Activated T-helper 1 cell treated with anti-CD3 and anti-CD28 coated beads, Interleukin-2, amount 50 U/mL, for 16 hours (primary cell): ENCODE measurements at places on chromosomes 7 and 10.

GRCh38 chr7:26504411-26505120 lies 212.9 kb downstream of the SNX10 start:
- DNase-seq: no peak

DNA sequence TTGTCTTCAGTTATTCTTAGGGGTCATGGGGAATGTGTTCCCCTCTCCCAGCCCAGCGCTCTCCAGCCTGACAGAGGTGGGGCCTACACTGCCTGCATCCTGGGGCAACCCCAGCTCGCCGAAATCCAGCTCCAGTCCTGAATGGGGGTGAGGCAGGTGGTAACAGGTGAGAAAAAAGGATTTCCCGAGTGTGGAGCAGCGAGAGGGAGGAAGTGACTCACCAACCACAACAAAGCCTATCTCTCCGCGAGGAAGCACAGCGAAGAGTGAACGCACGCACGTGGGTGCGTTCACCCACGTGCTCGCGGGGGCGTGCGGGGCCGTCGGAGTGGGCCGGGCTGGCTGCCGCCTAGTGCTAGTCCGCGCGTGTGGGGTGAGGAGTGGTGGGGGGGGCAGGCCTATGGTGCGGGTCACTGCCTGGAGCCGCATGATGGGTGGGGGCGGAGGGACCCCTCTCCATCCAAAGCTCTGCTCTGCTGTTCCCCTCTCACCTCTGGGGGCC lies 855 bp upstream of the PALD1 start:
- DNase-seq: peak; percentile 54

DNA sequence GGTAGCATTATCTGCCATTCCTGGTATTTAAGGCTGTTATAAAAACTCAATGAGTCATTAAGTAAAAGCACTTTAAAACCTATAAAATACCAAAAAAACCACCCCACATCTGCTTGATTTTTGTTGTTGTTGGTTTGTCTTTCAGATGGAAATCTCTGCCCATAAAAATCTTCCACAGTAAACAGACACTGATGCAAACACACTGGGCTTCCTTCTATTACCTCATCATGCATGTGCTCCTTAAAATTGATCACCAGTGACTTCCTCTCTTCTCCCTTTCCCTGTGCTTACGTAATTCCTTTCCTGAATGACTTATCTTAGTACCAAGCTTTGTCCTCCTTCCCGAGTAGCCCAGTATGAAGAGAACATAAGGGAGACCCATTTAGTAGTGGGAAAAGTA lies 167.2 kb downstream of the EVX1 start:
- DNase-seq: no peak

GRCh38 chr7:82194016-82194643 lies 249.4 kb downstream of the CACNA2D1 start:
- DNase-seq: no peak

DNA sequence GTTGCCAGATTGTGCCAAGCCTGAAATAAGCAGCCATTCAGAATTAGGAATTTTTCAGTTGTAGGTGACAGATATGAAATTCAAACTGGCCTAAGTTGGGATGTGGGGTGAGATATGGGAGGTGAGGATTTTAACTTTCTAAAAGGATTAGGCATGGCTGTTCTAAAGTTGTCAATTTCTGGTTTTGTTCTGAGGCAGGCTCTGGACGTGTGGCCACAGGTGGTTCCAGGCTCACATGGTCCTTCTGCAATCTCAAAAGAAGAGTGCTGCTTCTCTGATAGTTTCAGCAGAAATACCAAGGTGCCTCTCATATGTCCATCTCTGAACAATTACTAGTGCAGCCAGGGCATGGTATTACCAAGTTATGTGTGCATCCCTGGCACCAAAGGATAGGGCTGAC lies 21.4 kb downstream of the EFCAB10 start:
- DNase-seq: no peak

- DNase-seq: no peak
These were observed 53.2 kb downstream of the FOXI2 start for GRCh38 chr10:127790066-127790624.

DNA sequence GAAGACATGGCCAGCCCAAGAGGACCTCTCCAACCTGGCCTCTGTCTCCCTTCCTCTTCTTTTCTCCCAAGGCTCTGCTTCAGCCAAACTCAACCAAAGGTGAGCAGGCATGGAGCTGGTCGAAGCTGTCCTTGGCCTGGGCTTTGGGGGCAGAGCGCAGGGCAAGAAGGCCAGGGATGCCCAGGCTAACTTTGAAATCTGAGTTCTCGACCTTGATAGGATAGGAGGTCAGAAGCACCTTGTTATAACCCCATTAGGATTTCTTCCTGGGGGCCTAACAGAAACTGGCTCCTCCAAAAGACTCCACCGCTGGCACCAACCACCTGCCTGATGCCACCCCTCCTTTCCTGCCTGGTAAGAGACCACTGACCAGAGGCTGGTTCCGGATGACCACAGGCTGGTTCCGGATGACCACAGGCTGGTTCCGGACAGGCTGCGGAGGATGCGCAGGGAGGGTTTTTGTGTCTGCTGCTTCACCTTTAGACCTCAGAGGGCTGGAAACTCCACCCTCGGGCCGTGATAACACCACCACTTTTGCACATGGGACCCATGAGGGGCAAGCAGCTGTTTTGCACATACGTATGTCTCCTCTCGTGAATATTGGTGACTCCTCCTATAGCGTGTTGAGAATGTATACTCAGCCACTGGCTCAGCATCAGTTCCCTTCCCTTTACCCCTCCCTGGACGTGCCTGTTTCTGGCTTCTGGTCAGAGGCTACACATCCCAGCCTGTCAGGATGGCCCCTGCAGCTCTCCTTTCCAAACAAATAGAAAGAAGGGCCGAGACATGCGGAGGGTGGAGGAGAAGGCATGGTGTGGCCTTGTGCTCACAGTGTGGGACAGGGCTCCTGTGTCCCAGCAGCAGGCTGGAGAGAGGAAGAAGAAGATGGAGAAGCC lies 140.1 kb downstream of the DNAJB6 start:
- DNase-seq: no peak

DNA sequence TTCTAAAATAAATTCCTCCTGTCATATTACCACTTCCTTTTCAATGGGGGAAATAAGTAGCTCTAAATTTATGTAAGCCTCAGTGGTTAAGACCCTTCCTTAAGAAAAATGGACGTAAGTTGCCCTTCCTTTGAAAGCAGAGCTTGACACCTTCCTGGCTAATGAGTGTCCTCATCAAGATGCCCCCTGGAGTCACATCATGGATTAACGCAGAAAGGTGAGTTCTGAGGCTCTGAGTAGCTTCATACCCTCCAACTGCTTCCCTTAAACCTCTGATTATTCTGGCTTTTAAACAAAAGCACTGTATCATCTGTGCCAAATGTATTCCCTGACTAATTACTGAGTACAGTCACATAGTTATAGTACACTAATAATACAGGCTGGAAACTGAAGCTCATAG lies 14.7 kb downstream of the KCTD7 start:
- no peak for DNase-seq

- no peak for DNase-seq
These were observed 8.0 kb upstream of the MNX1 start for GRCh38 chr7:157018328-157018996.

DNA sequence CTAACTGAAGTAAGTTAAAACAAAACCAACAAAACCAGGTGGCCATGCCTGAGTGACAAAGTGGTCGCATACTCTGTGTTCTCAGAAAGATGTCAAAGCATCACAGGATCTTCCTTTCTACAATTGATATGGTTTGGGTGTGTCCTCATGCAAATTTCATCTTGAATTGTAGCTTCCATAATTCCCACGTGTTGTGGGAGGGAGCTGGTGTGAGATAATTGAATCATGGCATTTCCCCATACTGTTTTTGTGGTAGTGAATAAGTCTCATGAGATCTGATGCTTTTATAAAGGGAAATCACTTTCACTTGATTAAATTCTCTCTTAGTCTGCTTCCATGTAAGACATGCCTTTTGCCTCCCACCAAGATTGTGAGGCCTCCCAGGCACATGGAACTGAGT lies 465.7 kb downstream of the PCDH15 start:
- no peak for DNase-seq

DNA sequence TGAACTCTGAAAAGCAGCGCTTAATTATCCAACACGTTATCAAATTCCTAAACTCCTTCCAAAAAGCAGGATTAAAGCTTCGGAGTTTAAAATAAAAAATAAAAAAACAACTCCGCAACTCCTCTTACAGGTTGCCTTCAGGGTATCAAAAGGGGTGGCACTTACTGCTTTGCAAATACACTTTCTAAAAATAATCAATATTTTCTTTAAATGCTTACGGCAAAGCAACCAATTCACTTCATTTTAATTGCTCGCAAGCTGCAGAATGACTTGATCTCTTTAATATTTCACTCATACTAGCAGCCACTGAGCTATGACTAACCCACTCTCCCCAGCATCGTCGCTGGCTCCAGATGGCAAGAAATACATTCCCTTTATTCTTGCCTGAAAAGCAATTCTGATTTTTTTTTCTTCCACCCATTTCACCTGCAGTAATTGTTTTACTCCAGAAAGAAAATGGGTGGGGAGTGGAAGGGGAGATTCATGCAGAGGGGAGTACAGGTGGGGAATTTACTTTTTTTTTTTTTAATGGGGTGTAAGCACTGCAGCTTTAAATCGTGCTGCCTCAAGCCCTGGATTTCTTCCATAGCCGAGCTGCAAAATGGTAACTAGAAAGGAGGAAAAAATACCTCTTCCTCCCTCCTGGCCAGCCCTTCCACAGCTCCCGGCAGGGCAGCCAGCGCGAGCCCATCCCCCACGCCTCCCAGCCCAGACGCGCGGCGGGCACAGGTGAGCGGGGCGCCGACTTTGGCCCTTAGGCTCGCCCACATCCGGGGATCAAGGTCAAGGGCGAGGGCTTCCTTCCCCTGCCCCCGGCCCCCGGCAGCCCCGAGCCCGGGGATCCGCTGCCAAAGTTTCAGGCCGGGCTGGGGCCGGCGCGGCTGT lies 54.2 kb upstream of the FHIP2A start:
- no peak for DNase-seq

- DNase-seq: no peak
These were observed 45.4 kb upstream of the MYO3A start for GRCh38 chr10:25888627-25889026.

DNA sequence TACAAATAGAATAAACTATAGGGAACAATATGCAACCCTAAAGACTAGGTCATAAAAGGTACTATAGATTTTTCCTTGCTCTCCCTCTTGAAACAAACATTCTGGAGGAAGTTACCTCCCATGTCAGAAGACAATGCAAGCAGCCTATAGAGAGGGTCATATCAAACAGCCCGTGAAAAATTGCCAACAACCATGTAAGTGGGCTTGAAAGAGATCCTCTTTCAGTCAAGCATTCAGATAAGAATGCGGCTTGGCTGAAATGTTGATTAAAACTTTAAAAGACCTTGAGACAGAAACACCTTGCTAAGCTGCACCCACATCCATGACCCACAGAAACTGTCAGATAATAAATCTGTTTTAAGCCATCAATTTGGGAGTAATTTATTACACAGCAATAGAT lies 526.6 kb upstream of the GHITM start:
- DNase-seq: no peak

GRCh38 chr10:100186253-100187212 lies 704 bp upstream of the ERLIN1 start:
- no peak for DNase-seq

DNA sequence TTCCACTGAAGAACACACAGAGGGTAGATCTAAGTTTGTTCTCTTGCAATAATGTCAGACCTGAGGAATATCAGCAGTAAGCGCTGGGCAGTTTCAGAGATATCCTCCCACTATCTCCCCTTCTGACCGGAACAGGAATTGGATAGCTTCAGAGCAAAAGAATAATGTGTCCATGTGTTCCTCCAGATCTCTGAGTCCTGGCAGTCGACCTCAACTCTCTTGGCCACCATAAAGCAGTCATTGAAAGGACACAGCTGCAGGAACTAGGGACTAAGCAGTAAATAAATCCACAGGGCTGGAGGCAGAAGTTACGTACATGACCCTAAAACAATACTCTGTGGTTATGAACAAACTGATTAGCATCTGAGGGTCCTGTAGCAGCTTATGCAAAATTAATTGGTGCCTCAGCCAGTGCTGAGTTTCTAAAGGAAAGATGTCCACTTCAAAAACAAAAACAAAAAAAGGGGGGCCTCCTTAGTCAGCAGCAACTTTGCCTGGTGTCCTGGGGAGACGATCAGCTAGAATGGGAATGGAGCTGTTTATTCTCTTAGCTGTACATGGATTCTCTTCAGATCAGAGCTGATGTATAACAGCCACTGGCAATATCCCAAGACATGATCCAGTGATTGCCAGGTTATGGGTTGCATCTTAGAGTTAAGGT lies 6.4 kb upstream of the PRTFDC1 start:
- no peak for DNase-seq

DNA sequence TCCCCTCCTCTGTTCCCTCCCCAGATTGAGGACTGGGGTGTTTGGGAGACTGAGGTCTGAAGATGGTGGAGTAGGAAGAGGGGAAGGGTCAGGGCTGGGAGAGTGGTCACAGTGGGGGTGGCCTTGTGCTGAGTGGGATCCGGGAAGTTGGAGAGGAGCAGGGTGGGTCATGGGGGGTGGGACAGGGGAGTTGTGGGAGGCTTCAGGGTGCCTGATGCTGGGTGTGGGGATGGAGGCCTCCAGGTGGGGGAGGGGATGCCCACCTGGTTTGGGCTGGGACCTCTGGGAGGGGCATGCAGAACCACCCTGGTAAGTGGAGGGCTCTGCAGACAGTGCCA lies 2.6 kb downstream of the ZNF775 start:
- DNase-seq: no peak

DNA sequence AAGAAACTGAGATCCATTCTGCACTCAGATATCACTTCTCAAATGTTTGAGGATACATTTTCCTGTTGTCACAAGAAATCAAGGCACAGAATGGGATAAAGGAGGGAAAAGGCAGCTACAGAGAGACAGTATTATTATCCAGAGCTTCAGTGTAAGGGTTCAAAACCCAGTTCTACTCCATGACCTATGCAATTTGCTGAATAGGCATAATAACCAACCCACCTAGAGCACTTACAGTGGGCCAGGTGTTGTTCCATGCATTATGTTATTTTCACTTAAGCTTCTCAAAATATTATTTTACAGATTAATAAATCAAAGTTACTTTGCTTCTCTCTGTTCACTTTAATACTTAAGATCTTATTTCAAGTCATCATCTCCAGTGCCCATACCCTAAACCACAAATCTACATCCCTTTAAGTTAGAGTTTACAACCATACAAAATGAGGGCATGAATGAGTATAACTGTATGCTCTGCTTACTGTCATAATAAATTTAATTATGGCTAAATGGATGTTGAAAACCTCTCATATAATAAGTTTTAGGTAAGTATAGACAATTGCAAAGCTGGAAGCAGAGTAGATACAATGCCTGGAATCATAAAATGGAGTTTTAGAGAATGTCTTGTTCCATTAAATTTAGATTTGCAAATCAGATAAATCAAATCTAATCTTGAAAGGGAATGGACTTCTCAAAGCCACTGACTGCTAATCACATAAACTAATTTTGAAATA lies 28.1 kb upstream of the PCLO start:
- no peak for DNase-seq

DNA sequence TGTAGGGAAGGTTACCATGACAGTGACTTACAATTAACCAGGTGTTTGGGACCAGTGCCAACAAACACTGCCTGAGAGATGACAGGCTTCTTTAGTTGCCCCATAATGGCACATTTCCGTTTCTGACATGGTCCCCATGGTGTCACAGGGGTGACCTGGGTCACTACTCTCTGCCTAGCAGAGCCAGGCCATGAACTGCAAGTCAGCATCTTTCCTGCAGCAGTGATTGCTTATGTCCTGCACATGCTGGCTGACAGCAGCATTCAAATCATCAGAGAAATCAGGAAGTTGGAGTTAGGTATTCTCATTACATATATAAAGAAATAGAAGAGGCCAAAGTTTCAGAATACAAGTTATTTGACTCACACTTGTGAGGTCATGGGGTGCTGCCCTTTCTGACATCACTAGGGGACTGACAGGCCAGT lies 47.1 kb upstream of the ZNRF2 start:
- DNase-seq: no peak

- no peak for DNase-seq
These were observed 30.7 kb upstream of the EPC1 start for GRCh38 chr10:32377458-32378259.
